ENCODE measurements at places on chromosomes 13 and 19.

- DNase-seq, result no peak
These were observed 967 bp downstream of the DBP start for GRCh38 chr19:48635966-48636858.

DNA sequence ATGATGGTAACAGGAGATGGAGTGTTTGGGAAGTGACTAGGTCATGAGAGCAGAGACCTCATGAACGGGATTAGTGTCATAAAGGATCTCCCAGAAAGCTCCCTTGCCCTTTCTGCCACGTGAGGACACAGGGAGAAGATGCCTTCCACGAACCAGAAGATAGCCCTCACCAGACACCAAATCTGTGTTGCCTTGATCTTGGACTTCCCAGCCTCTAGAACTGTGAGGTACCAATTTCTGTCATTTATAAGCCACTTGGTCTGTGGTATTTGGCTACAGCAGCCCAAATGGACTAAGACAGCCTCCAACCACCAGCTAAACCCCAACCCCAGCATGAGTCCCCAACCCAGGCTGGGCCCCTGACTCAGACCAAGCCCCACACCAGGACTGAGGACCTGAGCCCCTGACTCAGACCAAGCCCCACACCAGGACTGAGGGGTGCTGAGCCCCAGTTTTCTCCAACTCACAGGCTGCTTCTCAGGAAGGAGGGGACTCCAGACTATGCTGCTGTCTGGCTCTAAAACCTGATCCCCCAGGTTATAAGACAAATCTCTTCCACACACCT lies 54.1 kb downstream of the PTPRS start:
- no peak for DNase-seq

GRCh38 chr13:73809561-73809960 lies 324.6 kb downstream of the KLF12 start:
- no peak for DNase-seq

GRCh38 chr13:36356058-36356457 lies 9.9 kb upstream of the SPART start:
- DNase-seq, result no peak

DNA sequence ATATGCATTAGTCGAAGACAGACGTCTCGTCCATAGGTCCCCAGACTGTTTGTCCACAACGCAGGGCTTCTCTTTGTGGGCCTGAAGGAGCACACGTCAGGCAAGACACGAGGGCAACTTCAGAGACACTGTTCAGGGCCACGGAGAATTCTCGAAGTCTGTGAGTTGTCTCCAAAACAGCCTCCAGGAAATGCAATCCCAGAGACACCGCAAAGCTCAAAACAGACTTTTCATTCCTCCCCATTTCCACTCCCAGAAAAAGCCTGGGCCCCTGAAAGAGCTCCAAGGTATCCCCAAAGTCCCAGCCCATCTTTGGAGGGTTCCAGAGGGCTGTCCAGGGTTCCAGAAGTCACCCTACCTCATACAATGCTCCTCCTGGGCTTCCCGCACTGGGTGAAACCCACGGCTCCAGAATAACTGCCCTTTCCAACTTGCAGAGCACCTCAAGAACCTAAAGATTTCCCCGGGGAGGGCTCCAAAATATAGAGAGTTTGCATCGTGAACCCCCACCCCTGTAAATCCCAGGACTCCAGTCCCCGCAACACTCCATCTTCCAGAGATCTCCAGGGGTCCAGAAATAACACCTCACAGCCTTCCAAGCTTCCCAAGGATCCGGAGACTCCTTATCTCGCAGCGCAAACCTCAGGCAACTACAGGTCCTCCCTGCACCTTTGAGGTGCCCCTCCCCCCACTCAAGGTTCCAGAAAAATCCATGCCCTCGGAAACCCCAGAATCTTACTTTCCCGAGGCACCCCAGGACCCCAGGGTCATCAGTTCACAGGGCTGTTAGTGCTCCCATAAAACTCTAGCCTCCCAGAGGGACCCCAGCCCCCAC lies 687 bp upstream of the FTL start:
- DNase-seq, result no peak

DNA sequence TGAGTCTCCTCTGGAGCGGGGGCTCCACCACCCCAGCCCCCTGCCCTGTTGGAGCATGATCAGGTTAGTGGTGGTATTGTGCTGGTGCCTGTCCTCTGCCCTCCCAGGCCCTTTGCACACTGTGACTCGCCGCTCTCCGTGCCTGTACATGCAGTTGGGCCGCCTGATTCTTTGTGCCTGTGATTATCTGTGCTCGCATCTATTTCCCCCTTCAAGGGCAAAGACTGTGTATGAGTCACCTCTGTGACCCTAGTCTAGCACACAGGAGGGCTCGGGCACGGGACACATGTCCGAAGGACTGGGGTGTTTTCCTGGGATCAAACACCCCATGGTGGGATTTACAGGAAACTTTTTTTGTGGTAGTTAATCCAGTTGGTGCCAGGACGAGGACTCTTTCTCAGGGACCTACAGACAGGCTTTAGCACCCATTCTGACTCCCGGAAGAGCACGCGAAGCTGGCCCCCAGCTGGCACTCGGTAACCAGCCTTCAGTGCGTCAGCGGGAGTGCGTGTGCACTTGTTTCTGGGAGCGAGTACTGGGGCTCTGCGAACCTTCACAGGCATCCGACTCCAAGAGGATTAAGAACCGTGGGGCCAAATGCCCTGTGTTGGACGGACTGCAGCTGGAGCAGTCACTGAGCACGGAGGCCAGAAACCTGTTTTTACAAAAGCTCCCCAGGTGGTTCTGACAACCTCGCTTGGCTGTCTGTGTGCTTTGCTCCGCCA lies 6.7 kb downstream of the PPP1R37 start:
- DNase-seq, result no peak

All from stimulated activated CD4-positive, alpha-beta T cell treated with anti-CD3 and anti-CD28 coated beads, TNF-alpha, amount 100 ng/mL, for 1 hour (primary cell).